HFFc6 (cell line): ENCODE measurements at places on chromosomes 3 and 15. TPM values are rescaled to one million over a fixed set of nuclear protein-coding genes. Genes with fewer than 3 reads are reported as not detected.

ICE2 gene
- 28.6 to 36.5 TPM (median 30.6 TPM) in 3 replicates for total RNA-seq

HCN4 gene
- total RNA-seq: not detected in 3 replicates

PSTPIP1 gene
- 0.16 TPM in 1 of 3 replicates, not detected in the others for total RNA-seq

DNA sequence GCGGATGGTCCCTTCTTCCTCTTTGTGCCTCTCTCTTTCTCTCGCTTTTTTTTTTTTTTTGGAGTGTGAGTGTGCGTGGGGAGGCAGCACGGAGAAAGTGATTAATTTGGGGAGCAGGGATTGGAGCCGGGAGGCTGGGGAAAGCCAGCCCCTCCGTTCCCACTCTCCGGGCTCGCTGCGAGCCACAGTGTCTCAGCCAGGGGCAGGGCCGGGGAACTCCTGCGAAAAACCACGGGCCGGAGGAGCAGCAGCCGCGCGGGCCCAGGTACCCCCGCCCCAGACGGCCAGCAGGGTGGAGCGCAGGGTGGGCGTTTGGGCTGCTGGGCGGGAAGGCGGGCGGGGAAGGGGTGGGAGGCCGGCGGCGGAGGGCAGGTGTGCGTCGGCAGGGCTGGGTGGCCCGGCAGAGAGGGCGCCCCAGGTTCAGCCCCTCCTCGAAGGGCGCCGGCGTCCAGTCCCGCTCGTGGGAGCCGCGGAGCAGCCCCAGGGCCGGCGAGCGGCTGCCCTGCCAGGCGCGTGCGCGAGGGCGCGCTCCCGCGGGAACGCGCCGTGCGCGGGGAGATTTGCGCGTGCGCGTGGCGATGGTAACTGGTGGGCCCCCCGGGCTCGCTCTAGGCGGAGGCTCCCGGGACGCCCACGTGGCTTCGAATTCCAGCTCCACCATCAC lies 1.4 kb downstream of the CHL1 start:
- no peak overlapping the region for H3K27ac ChIP-seq
- H3K36me3 ChIP-seq: peaks cover 6% of the 10 kb centered on the region; the same call in 1 of the 2 replicates
- H3K4me3 ChIP-seq: no peak overlapping the region
- no peak for DNase-seq
- no peaks in the 10 kb centered on the region for H3K27me3 ChIP-seq

DNA sequence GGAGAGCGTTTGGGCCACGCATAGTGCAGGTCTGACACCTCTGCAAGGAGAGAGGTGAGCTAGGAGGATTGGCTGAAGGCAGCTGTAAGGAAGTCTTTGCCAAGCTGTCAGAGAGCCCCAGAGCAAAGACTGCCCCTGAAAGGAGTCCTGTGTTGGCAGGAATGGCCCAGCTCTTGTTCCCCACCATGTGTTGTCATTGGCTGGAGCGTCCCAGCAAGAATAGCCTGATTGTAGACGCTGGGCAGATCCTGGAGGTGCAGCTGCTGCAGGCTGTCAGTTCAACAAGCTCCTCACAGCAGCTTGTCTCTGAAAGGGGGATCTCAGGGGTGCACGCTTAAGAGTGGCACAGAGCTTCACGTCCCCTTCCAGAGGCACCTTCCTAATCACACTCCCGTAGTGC lies 237.6 kb downstream of the FEZF2 start:
- peaks cover 5% of the 10 kb centered on the region; the same call in 1 of the 2 replicates for H3K36me3 ChIP-seq
- H3K27ac ChIP-seq: no peak overlapping the region
- H3K4me3 ChIP-seq: no peak overlapping the region
- no peaks in the 10 kb centered on the region; the same call in 1 of the 2 replicates for H3K27me3 ChIP-seq
- DNase-seq: no peak

DNA sequence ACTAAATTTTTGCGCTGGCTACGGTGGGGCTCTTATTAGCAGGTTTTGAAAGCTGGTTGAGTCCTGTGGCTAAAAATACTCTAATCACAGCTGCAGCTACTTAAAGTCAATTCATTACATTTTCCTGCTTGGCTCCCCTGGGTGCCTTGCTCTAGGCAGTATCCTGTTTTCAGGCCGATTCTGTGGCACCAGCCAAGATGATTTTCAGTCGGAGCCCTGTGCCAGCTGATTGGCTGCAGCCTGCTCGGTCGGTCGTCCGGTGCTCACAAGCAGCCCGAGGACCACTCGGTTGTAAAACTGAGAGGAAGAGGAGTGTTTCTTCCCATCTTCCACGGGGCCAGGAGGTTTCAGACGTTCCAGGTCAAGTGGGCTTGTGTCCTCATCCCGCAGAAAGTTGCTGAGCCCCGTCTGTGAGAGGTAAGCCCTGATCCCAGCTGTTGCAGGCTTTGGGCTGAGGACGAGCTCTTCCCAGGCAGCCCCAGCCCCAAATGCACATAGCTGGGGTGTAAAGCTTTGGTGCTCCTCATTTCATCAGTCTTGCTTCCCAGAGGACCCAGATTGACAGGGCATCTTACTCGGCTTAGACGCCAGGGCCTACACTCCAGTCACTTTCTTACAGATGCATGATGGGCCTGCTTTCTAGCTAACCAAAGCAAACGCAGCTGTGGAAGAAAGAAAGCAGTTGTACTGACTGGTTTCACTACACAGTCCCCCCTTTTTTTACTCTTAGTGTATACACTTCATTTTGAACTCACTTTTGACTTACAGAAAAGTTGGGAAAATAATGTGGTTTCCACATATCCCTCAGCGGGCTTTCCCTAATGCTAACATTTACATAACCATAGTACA lies 15.9 kb downstream of the LYSMD4 start:
- H3K36me3 ChIP-seq: peaks cover 12% of the 10 kb centered on the region; the same call in 1 of the 2 replicates
- peaks cover 11% of the 10 kb centered on the region for H3K4me1 ChIP-seq
- DNase-seq: no peak
- no peaks in the 10 kb centered on the region; the same call in none of the 2 replicates for H3K27me3 ChIP-seq
- no peak overlapping the region for H3K4me3 ChIP-seq

- H3K36me3 ChIP-seq: no peaks in the 10 kb centered on the region
- no peaks in the 10 kb centered on the region for H3K27me3 ChIP-seq
- no peak for DNase-seq
- no peak overlapping the region for H3K4me3 ChIP-seq
- no peak overlapping the region for H3K27ac ChIP-seq
These were observed 190.5 kb upstream of the NECTIN3 start for GRCh38 chr3:110881069-110881468.

DNA sequence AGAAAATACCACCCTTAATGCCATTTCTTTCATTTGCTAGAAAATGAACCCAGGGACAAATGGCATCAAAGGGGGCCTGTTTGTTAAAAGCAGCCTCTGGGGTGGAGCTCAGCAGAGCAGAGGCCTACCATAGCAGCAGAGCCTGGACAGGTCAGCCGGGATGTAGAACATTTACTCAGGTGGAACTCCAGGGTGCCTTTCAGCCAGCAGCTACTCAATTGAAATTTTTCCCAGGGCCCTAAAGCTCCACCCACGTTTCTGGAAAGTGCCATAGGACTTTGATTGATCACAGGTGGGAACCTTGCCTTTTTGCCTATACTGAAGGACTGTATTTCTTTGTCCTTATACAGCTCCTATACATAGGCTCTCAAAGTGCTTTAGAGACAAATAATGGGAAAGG lies 74.5 kb upstream of the C15orf61 start:
- no peak overlapping the region for H3K4me3 ChIP-seq
- H3K4me1 ChIP-seq: no peaks in the 10 kb centered on the region
- no peaks in the 10 kb centered on the region for H3K36me3 ChIP-seq

GRCh38 chr3:177517906-177518305 lies 320.6 kb upstream of the TBL1XR1 start:
- H3K27ac ChIP-seq: no peak overlapping the region
- H3K36me3 ChIP-seq: no peaks in the 10 kb centered on the region
- no peak overlapping the region for H3K4me3 ChIP-seq
- H3K27me3 ChIP-seq: peaks cover 3% of the 10 kb centered on the region
- no peaks in the 10 kb centered on the region for H3K4me1 ChIP-seq
- no peak for DNase-seq
